ENCODE measurements at places on chromosomes 11 and 22.

GRCh38 chr11:110289472-110289871 lies 6.9 kb downstream of the RDX start:
- DNase-seq: no peak

GRCh38 chr11:14224395-14224794 lies 134.6 kb downstream of the RRAS2 start:
- no peak for DNase-seq

DNA sequence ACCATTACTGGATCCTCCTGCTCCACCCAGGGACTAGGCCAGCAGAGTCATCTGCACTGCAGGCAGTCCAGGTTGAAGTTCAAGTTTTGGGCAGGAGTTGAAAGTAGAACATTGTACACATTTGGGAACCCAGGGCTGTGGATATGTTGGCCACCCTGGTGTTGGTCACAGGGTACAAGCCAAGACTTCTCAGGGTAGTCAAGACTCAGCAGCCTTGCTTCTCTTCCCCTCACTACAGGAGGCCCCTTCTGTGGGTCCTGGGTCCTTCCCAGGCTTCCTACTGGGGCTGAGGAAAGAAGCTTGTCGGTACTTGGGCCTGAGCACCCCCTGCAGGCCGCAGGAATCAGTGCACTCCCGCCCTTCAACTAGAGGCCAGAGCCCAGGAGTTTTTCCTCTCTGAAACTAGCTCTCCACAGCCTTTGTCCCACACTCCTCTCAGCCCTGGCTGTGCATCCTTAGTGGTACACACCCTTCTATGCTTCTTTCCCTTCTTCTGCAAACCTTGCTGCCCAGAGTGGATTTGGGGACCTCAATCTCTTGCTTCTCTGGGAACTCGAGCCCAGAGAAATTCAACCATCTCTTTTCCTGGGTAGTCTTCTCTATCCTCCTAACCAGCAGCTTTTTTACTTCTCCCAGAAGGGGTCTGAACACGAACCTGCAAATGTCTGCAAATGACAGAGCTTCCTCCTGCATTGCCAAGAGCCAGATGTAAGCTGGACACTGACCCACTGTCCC lies 2.6 kb upstream of the HPX start:
- no peak for DNase-seq

DNA sequence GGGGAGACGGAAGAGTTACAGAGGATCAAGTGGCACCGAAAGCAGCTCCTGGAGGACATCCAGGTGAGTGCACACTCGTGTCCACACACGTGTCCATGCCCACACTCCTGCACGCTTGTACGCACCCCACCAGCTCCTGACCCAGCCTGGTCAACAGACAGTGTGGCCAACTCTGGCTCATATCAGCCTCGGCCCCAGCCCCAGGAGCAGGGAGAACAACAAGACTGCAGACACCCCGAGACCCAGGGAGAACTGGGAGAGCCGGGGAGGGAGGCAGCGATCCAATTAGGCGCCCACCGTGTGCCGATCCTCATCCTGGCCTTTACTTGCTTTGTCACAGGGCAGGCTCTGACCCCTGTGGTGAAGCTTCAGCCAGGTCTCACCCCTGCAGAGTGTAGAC lies 10.3 kb downstream of the CYTH4 start:
- DNase-seq: no peak
